Right lung (tissue), 10 donors: ENCODE measurements at places on chromosomes 4 and X. TPM values are rescaled to one million over a fixed set of nuclear protein-coding genes. Genes with fewer than 3 reads are reported as not detected.

The RHOXF2 gene
- polyA plus RNA-seq, result 0.12 TPM

GRCh38 chr4:20288846-20289512 lies 37.3 kb downstream of the SLIT2 start:
- DNase-seq, result no peak

GRCh38 chr4:120922381-120923206 lies at the start of gene PRDM5:
Gene PRDM5 (minus strand): TSS chr4:120922726. CDS start chr4:120922608, 118 bp downstream.
- DNase-seq, result peak; percentile 77

The CYTL1 gene
- polyA plus RNA-seq, result 56.9 TPM

- DNase-seq, result no peak
These were observed 92.7 kb upstream of the PPP2R3B start for GRCh38 chrX:479273-479981.

DNA sequence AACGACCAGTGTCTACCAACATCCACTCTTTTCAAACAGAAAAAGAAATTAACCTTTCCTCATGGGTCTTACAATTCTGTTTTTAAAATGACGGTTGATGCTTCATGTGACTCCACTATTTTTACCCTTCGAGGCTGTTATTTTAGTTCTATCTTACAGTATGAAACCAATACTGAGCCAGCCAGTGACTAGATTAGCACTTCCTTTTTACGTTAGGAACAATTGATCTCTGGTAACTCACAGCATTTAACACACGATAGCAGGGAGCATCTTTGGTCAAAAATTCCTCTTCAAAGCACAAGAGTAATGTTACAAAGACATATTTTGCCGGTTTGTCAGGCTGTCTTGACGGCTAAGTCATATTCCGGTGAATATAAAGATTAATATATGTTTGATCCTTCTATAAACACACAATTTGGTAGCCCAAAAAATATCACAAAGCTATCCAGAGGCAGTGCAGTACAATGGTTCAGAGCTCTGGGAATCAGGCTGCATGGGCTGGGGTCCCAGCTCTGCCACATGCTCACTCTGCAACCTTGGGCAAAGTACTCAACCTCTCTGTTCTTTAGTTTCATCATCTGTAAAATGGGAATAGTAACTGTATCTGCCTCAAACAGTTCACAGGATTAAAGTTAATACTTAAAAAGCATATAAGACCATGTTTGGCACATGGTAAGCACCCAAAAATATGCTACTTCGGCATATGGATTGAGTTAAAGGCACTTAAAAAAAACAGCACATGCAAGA lies 62.9 kb upstream of the TXK start:
- DNase-seq, result no peak

DNA sequence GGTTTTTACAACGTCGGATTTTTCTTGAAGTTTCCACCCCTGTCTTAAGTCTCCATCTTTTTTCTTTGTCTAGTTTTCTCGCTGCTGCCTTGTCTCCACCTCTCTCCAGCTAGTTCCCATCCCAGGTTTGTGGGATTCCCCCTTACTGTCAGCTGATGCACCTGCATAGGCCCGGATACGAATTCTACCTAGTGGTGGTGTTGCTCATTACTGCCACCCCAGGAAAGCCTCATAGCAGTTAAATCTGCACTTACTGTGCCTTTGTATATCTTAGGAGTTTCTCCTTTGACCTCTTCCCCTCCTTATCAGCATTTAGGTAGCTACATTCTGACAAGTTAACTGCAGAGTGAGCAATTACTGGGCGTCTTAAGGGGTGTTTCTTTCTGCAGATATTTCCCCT lies 1693.1 kb upstream of the TENM3 start:
- no peak for DNase-seq

The FAM9B gene
- polyA plus RNA-seq, result not detected

The SH2D1A gene
- polyA plus RNA-seq, result 1.2 TPM

DNA sequence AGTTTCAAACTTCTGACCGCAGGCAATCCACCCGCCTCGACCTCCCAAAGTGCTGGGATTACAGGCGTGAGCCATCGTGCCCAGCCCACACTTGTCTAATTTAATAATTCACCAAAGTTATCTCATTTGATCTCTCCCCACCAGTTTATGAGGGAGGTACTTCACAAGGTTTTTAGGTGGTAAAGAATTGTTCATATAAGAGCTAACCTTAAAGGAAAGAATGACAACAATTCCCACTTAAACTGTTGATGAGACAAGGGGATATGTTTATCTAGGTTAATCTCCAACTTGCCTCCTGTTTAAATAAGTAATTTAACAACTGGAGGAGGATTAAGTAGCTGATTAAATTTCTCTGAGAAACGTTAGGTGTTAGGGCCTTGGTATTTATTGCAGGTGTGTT lies 117.6 kb upstream of the CBLL2 start:
- no peak for DNase-seq

The ELF4 gene
- 11.7 TPM for polyA plus RNA-seq
